ENCODE measurements at places on chromosomes 5 and 9. TPM values are rescaled to one million over a fixed set of nuclear protein-coding genes. Genes with fewer than 3 reads are reported as not detected.

Gene PCDHGC5
- polyA plus RNA-seq, result 1.1 TPM

GRCh38 chr5:172097356-172097755 lies 90.7 kb downstream of the STK10 start:
- no peak for DNase-seq

Gene C5orf46
- polyA plus RNA-seq, result 2.1 TPM

Gene TAF11L5
- polyA plus RNA-seq, result not detected

Gene SYK
- polyA plus RNA-seq, result 16.7 TPM
